ENCODE measurements at places on chromosomes 16 and 17.

DNA sequence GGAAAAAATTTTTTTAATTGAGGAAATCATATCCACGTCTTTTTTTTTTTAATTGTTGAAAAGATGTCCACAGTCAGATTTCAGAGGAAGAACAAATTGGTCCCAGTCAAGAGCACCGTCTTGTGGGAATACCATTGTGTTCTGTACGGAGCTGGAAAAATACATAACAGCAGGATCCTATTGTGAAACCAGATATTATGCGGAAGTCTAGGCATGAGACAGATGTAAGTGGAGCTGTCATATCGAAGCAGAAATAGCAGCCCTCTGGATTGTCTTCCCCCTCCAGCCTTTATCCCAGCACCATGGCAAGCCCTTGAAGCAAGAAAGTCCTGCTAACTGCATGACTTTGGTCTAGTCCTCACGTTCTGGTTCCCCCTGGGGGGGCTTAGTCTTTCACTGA, 391.6 kb upstream of the ASIC2 start:
- no peak for DNase-seq

- peak; percentile 34 for DNase-seq
Measured at GRCh38 chr17:78933025-78933958, 8.1 kb upstream of the TIMP2 start.

DNA sequence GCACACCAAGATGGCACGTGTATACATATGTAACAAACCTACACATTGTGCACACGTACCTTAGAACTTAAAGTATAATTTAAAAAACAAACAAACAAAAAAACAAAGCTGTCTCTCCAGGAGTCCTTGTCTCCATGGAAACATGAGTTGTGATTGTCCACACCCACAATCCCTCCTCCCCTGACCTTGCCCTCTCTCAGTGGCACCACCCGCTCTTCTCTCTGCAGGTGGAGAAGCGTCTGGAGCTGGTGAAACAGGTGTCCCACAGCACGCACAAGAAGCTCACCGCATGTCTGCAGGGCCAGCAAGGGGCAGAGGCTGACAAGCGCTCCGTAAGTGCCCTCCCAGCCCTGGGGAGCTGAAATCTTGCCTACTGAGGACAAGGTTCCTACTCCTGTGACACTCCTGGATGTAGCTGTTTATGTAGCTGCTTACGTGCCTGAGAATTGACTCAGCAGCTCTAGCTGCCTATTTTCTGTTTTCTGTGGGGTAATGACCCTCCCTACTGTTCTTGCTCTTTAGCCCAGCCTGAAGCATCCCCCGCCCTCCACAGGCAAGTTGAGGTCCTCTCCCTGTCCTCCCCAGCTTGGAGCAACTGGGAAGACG, 107.0 kb downstream of the ARHGAP44 start:
- no peak for DNase-seq

GRCh38 chr17:50052822-50053653, 2.9 kb upstream of the ITGA3 start:
- no peak for DNase-seq

GRCh38 chr17:80762076-80762475, 217.4 kb downstream of the RPTOR start:
- no peak for DNase-seq

DNA sequence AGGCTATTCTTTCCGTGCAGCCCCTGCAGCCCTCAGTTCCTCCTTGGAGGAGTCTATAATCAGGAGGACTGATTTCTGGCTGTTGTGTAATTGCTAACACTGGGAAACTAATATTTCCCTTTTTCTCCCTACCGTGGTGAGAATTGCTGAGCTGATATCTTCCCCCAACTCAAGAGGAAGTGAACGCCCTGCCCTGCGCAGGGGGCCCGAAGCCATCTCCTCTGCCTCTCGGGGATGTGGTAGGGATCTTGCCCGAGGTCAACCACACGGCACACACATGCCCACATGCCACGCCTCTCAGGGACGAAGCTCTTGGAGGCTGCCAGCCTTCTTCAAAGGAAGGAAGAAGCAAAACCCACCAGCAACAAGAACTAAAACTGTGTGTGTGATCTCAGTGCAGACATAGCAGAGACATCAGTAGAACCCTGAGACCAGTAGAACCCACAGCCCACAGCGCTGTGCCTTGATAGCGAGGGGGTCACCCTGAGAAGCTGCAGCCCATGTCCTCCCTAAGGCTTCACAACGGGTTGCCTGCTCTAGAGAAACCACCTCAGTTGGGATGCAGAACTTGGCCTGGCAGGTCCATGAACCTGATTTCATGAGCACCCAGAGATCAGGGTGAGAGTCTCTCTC, 8.9 kb upstream of the ULK2 start:
- peak; percentile 57 for DNase-seq

DNA sequence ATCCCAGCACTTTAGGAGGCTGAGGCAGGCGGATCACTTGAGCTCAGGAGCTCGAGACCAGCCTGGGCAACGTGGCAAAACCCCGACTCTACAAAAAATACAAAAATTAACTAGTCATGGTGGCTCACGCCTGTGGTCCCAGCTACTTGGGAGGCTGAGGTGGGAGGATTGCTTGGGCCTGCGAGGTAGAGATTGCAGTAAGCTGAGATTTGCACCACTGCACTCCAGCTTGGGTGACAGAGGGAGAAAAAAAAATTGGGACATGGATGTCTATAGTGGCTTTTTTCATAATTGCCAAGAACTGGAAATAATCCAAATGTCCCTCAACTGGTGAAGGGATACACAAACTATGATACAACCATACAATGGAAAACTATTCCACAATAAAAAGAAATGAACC, 28.6 kb downstream of the OSBPL7 start:
- no peak for DNase-seq

DNA sequence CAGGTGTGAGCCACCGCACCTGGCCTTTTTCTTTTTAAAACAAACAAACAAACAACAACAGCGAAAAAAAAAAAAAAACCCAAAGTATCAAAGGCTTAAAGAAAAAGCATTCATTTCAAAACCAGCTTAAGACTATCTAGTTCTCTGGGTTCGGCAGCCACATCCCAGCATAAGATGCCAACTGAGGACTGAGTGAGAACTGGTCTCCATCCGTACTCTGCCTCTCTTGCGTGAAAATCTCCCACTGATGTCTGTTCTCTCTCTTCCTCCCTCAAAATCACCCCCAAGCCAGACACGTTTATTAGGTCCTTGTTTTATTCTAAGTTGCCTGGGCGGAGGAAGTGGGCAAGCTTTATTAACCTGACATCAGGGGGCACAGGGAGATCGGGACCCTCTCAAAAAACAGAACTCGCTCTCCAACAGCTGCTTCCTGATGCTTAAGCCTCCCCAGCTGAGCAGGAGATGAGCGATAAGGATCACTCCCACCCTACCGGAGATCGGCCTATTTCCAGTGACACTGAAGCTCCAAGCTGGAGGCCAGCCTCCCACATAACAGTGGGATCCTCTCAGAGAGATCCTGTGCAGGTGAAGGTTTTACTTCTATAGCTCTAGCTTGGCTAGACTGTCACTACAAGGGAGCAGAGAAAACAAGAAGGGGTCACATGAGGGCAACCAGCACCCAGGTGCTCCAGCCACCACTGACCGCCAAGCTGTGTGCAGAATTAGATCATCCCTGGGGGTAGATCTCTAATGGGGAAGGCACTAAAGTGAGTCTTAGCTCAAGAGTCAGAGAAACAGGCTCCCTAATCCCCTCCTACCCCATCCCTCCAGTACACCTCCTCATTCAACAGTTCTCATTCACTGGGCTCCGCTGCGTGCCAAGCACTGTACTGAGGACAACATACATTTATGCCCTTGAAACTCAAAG, 13.6 kb downstream of the CDC42EP4 start:
- DNase-seq: no peak

DNA sequence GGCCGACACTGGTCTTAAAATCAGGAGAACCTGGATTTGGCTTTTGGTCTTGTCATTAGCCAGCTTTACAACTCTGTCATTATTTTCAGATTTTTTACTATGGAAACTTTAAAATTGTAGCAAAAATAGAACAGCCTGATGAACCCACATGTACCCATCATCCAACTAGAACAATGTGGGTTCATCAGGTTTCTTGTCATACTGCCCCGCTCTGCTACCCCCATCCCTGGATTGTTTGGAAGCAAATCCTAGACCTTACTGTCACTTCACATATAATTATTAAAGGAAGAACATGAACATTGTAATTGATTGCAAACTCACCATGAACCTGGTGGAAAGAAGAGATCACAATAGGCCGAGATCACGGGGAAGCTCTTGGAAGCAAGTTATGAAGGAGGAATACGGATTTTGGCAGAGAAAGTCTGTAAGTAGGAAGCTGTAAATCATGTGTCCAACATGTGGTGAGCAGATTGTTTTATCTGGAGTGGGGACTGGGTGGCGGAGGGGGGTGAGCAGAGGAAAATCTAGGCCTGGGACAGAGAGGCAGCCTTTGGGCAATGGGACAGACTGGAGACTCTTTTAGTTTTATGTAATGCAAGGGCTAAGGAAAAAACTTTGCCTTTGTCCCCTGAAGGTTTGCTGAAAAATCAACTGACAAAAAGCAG, 67.0 kb downstream of the PITPNC1 start:
- no peak for DNase-seq

- no peak for DNase-seq
Measured at GRCh38 chr16:60645541-60645940, 1390.7 kb downstream of the CDH8 start.

DNA sequence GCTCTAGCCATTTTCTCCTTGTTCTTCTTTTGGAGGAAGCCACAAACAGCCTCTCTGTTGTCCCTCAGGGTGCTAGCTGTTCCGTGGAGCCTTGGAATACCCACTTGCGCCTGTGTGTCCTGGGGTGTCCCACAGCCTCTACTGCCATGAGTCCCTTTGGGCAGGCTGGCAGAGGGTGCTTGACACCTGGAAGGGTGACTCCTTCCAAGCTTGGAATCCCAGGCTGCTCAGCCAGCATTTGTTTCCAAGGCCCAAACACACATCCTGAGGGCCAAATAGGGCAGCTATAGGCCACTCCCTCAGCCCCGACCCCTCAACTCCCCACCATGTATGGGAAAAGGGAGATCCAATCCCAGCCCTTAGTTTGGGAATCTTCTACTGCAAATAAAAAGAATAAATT, 14.9 kb downstream of the ZNHIT3 start:
- no peak for DNase-seq

DNA sequence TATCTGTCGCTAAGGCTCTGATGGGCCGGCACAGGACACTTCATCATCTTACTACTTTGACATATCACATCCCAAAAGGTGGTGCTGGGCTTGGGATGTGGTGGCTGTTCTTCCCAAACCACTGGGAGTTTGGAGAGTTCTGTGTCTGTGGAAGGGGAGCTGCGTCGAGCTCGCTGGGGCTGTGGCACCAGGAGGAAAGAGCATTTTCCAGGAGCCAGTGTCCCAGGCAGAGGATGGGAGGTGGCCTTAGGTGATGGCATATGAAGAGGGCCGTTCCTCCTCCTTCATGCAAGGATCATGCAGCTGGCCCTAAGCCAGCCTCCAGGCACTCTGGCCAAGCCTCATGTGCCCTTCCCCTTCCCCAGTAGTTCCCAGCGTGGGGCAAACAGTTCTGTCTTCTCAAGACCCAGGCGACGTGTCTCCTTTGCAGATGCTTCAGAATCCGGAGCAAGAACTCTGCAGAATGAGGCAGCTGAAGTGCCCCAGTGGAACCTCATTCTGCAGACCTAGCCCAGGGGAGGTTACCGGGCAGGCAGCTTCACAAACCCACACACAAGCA, 89.4 kb upstream of the TNRC6C start:
- DNase-seq: no peak

DNA sequence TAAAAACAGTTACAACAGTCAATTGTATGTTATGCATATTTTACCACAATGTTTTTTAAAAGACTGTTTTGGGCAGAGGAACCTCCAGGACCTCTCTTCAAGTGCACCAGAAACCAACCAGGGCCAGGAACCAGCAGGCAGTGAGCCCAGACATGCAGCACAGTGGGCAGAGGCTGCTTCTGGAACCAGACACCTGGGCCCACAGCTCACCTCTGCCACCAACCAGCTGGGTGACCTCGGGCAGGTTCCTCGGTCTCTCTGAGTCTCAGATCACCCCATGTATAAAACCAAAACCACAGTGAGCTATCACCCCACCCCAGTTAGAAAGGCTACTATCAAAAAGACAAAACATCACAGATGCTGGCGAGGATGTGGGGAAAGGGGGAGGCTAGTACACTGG, 161.0 kb downstream of the C16orf95 start:
- DNase-seq: no peak
